ENCODE measurements at places on chromosomes 2 and 18.
A peak's percentile ranks its signal among the peaks of the same experiment; 100 is the strongest.

DNA sequence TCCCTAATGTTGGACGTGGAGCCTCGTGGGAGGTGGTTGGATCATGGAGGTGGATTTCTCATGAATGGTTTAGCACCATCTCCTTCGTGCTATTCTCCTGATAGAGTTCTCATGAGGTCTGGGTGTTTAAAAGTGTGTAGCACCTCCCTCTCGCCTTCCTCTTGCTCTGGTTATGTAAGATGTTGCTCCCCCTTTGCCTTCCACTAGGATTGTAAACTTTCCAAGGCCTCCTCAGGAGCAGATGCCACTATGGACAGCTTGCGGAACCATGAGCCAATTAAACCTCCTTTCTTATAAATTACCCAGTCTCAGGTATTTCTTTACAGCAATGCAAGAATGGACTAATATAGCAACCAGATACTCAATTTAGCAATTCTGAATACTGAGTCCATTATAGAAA lies 82.4 kb upstream of the PELI1 start:
- H3K4me3 ChIP-seq, result no peak overlapping the region
- no peak overlapping the region for H3K27ac ChIP-seq
- no peaks in the 10 kb centered on the region for H3K36me3 ChIP-seq

GRCh38 chr2:1518331-1518803 lies 105.1 kb downstream of the TPO start:
- DNase-seq, result no peak
- no peak overlapping the region for H3K4me3 ChIP-seq
- no peak overlapping the region for H3K27ac ChIP-seq
- H3K4me1 ChIP-seq, result no peaks in the 10 kb centered on the region

DNA sequence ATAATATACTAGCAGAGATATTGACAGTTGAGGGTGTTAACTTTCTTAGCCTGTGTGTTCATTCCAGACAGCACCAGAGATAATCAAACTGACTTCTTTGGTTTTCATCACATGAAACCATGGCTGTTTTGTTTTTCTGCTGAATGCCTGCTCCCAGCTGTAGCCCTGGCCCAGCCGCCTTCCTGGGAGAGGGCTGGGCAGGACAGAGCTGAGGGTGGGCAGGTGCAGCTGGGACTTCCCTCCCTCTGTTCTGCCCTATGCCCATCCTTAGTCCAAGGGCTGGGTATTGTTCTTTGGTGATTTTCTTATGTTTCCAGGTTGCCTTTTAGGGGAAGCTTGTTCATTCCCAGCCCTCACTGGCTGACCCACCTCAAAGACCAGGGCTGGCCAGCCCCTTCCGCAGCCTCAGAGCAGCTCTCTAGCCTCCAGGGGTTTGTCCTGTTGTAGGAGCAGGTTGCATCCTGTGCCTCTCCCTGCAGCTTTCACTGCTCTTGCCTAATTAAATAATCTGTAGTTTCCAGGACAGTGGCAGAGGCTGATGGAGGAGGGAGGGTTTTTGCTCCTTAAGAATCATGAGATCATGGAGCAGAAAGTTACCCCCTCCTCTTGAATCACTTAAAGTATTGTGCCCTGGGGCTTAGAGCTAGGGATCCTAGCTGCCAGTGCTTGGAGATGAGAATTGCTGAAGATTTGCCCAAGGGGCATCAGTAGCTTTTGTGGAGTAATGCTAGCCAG lies 61.4 kb downstream of the MTCL1 start:
- H3K4me3 ChIP-seq, result no peak overlapping the region
- DNase-seq, result no peak
- peaks cover 12% of the 10 kb centered on the region for H3K4me1 ChIP-seq
- H3K36me3 ChIP-seq, result no peaks in the 10 kb centered on the region
- H3K27me3 ChIP-seq, result no peaks in the 10 kb centered on the region

DNA sequence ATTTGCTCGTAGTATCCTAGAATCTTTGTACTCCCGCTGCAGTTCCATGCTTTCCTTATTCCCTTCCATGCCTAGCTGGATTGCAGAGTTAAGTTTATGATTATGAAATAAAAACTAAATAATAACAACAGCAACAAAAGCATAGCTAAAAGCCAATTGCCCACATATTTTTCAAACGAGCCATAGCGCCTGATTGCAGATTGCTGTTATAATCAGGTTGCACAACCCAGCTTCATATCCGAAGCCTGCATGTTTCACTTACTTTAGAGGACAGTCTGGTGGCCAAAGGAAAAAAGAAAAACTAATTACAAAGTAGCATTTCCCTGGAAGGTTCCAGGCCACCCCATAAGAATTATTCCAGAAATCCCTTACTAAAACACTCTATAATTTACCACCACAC lies 31.9 kb upstream of the PNO1 start:
- DNase-seq, result no peak
- no peaks in the 10 kb centered on the region for H3K27me3 ChIP-seq
- H3K36me3 ChIP-seq, result peaks cover 5% of the 10 kb centered on the region
- no peaks in the 10 kb centered on the region for H3K4me1 ChIP-seq
- no peak overlapping the region for H3K27ac ChIP-seq

DNA sequence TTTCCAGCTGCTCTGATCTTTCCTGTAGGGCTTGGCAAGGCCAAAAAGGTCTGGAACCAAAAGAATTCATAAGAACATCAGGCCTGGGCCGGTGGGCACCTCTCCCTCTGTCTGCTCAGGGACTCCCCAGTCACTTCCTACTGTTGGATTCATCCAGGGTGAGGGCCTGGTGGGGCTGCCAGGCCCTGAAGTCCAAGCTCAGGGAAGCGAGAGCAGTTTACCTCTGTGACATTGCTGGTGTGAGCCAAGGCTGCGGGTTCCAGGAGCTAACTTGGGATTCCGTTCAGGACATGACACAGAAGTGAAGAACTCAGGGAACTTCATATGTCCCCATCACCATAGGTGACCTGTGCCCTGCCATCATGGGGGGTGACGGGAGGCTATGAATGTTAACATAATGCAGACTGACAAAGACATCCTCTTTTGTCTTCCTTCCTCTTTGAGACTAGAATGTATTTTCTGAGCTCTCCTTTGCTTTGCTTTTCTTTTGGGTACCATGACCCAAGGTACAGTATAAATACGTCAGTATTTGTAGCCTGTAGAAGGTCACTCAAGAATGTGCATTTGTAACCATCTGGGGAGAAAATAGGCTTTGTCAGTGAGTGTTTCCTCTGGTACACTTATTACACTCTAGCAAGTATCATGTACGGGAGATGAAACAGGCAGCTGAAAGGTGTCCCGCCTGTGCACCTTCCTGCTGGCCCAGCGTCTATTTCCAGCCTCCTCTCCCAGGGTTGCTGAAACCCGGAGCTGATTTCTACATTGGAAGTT lies 130.5 kb upstream of the SLC1A4 start:
- no peaks in the 10 kb centered on the region for H3K27me3 ChIP-seq
- peaks cover 38% of the 10 kb centered on the region for H3K4me1 ChIP-seq
- H3K27ac ChIP-seq, result peak overlapping the region; percentile 92

DNA sequence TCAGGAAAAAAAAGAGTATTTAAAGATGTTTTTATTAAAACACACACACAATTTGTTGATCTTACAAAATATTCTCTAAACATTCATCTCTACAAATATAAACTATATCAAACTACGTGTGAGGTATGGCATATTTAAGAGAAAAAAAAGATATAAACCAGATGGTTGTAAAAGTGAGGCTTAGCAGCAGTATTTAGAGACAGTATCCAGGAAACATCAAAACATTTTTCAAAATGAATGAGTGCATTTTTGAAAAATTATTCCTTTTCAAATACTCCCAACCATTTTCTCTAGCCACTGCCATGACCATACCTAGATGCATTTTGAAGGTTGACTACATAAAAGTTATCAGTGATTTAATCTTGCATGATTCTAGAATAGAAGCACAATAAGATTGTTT lies 38.2 kb upstream of the RAB27B start:
- H3K27me3 ChIP-seq, result no peaks in the 10 kb centered on the region
- H3K36me3 ChIP-seq, result no peaks in the 10 kb centered on the region
- H3K4me3 ChIP-seq, result no peak overlapping the region
- DNase-seq, result no peak
- no peak overlapping the region for H3K27ac ChIP-seq

DNA sequence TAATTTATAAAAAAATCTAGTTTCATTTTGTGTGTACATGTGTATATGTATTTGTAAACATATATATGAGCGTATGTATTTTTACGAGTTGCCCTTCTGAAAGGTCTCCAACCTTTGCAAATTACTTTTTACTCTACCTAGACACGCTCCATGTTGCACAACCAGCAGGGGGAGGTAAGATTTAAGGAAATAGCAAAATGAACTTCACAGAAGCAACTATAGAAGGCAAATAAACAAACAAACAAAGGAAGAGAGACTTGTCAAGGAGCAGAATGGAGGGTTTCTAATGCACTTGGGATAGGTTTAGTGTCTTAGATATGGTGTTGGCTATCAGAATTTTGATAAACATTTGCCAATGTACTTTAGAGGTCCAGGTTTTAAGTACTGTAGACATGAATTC lies 820.5 kb upstream of the POU3F3 start:
- H3K27ac ChIP-seq, result no peak overlapping the region
- DNase-seq, result no peak
- H3K4me1 ChIP-seq, result no peaks in the 10 kb centered on the region
- no peaks in the 10 kb centered on the region for H3K27me3 ChIP-seq

- H3K36me3 ChIP-seq, result no peaks in the 10 kb centered on the region
- no peaks in the 10 kb centered on the region for H3K27me3 ChIP-seq
- no peak overlapping the region for H3K4me3 ChIP-seq
- DNase-seq, result no peak
- no peak overlapping the region for H3K27ac ChIP-seq
Observed at GRCh38 chr18:35215026-35215425, 25.8 kb upstream of the ZNF397 start.

- H3K36me3 ChIP-seq, result no peaks in the 10 kb centered on the region
- no peak for DNase-seq
- H3K4me1 ChIP-seq, result no peaks in the 10 kb centered on the region
Observed at GRCh38 chr2:240363746-240364581, 71.5 kb upstream of the GPC1 start.

GRCh38 chr2:185188656-185189055 lies 549.9 kb upstream of the FSIP2 start:
- no peaks in the 10 kb centered on the region for H3K4me1 ChIP-seq
- H3K36me3 ChIP-seq, result no peaks in the 10 kb centered on the region
- no peak for DNase-seq
- no peak overlapping the region for H3K4me3 ChIP-seq
- no peak overlapping the region for H3K27ac ChIP-seq
- no peaks in the 10 kb centered on the region for H3K27me3 ChIP-seq

- no peak overlapping the region for H3K4me3 ChIP-seq
- DNase-seq, result no peak
- H3K27ac ChIP-seq, result no peak overlapping the region
- H3K4me1 ChIP-seq, result peaks cover 6% of the 10 kb centered on the region
- no peaks in the 10 kb centered on the region for H3K36me3 ChIP-seq
- H3K27me3 ChIP-seq, result no peaks in the 10 kb centered on the region
Observed at GRCh38 chr2:204325468-204325867, 219.8 kb upstream of the PARD3B start.

DNA sequence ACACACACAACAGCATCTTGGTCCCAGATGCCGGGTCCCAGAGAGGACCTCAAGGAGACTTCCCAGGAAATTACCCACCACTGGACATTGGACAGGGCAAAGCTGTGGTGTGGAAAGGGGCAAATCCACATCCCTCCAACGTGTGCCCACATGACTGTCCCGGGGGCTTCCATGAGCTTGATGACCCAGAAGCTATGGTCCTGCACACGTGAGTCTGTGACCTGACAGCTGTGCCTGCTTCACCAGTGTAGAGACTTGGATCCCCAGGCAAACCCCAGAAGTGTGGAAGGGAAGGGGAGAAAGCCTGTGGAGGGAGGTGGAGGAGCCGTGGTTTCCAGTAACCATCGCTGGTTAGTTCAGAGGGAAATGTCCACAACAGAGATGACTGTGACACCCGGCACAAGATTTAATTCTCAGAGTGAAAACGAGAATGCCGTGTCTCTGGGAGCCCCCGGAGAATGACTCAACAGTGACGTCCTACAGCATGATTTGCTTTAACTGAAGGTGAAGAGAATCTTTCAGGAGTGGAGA lies 19.1 kb upstream of the GPR55 start:
- no peak overlapping the region for H3K27ac ChIP-seq
- H3K4me3 ChIP-seq, result no peak overlapping the region
- peaks cover 10% of the 10 kb centered on the region for H3K4me1 ChIP-seq
- no peak for DNase-seq
- H3K27me3 ChIP-seq, result no peaks in the 10 kb centered on the region

DNA sequence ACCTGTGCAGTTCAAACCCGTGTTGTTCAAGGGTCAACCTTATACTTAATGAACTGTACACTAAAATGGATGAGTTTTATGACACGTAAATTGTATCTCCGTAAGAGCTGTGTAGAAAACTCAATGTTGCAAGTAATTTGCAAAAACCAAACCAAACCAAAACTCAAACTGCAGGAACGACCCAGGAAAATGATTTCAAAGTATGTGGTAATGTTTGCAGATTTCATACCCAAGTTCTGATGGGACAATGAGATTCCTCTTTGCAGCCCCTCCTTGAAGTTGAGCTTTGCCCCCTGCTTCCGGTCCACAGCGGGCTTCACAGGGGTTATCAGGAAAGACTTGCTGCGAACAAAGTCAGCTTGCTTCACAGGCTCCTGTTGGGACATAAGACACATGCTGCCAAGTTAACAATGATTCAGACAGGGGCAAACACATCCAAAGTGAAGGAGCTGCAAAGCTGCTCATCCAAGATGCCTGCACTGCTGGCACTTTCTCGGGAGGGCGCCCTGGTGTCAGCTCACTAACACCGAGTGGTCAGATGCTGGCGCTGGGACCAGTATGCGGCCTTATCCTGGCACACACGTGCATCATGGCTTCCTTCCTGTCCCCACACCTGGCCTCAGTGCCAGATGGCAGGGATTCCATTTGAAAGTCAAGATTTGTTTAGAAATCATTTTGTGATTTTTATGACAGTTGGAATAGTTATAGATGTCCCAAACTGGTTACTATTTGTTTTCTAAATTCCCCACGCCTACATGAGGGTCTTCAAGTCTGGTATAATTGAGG lies 65.2 kb upstream of the MGAT4A start:
- H3K4me1 ChIP-seq, result no peaks in the 10 kb centered on the region
- no peaks in the 10 kb centered on the region for H3K27me3 ChIP-seq
- no peaks in the 10 kb centered on the region for H3K36me3 ChIP-seq
- DNase-seq, result peak; percentile 69
- no peak overlapping the region for H3K4me3 ChIP-seq
- H3K27ac ChIP-seq, result no peak overlapping the region

DNA sequence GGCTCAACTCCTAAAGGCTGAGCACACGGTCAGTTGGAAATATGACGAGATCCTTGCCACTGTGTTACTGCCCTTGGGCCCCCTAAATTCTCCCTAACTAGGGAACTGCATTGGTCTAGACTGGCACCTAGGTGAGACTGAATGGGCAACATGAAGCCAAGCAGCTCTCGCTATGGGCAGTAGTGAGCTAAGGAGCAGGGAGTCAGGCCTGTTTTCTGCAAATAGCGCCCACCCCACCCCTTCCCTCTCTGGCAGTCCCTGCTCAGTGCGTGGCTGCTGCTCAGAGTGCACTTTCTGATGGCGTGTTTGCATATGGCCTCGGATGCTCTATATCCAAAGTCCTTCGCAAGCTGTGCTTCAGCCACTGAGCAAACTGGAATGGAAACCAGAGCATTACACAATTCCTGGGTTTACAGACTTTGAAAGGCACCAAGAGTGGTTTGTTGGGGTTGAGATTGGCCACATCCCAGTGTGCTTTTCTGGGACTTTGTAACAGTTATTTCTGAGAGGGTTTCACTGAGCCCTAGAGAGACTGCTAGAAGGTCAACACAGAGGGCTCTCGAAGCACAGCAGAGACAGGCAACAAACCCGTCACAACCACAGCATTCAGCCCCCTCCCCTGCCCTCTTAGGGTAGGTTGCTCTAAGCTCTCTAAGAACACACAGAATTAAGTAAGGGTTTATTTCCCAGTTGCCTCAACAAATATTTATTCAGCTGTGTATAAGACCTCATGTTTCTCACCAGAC lies 419.9 kb downstream of the STK39 start:
- no peaks in the 10 kb centered on the region for H3K36me3 ChIP-seq
- no peaks in the 10 kb centered on the region for H3K27me3 ChIP-seq
- H3K27ac ChIP-seq, result no peak overlapping the region
- H3K4me3 ChIP-seq, result no peak overlapping the region
- DNase-seq, result no peak
